ENCODE measurements at places on chromosomes 7 and 10.

DNA sequence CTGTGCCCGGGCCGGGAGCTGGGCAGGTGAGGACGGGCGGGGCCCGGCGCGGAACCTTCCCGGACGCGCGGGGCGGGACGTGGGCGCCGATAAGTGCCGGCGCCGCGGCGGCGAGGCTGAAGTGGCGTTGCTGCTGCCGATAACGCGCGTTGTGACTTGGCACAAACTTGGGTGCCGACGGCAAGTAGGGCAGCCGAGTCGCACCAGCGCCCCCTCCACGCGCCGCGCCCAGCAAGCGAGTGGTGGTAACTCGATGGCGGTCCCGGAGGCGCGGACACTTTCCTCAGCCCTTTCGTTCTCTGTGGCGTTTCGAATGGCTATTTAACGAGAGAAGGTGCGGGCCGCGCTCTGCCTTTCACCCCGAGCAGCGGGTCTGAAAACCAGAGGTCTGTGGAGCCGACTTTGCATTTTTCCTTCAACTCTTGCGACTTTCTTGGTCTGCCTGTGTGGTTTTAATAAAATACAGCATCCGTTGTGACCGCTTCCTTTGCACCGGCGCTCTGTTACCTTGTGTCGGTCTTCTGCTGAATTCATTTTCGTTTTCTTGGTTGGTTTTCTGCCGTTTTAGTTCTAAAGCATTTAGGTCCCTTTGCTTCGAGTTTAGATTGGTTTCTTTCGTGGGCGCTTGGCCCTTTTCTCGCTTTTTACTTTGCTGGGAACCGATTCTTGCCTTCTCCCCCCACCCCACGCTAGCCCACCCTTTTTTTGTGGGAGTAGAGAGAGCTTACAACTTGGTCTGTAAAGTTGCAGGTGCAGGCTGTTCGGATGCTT, 701 bp downstream of the STK17A start:
- peak; percentile 58 for DNase-seq

DNA sequence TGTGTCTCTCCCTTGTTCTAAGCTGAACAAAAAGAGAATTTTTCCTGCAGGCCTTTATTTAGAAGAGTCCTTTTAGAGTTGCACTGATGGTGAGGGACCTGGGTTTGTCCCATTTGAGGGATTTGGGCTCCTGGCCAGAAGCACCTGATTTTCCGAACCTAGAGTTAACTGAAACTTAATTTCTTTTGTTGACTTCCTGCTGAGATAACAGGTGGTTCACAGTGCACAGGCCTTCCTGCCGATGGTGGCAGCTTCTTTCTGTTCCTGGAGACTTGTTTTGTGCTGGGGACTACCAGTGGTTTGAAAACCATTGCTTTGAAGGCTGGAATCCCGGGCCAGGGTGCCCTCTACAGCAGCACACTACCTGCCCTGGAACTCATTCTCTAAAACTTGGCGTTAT, 99.2 kb downstream of the SUGCT start:
- no peak for DNase-seq

- no peak for DNase-seq
Measured at GRCh38 chr7:102841290-102841689, 71.5 kb upstream of the LRRC17 start.

- peak; percentile 97 for DNase-seq
Measured at GRCh38 chr10:84424731-84425167, 96.4 kb downstream of the CCSER2 start.

DNA sequence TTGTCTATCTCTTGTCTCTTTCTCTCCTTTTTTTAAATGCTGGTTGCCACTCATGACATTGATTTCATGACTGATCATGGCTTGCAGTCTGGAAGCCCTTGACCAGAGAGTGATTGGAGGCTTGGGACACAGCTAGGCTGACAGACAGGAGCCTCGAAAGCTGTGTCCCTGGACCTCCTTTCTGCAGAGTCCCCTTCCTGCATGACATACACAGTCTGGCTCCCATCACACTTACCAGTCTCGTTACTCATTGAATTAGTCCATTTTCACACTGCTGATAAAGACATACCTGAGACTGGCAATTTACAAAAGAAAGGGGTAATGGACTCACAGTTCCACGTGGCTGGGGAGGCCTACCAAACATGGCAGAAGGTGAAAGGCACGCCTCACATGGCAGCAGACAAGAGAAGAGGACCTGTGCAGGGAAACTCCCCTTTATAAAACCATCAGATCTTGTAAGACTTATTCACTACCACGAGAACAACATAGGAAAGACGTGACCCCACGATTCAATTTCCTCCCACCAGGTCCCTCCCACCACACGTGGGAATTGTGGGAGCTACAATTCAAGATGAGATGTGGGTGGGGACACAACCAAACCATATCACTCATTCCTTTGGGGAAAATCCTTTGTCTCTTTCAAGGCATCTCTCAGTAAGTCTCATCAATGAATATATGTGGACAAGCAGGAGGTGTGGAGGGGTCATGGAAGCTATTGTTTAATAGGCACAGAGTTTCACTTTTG, 102.3 kb downstream of the TBXAS1 start:
- no peak for DNase-seq

- no peak for DNase-seq
Measured at GRCh38 chr7:139180700-139181311, 50.2 kb upstream of the UBN2 start.

GRCh38 chr7:82998436-82998835, 164.2 kb downstream of the PCLO start:
- DNase-seq = no peak

DNA sequence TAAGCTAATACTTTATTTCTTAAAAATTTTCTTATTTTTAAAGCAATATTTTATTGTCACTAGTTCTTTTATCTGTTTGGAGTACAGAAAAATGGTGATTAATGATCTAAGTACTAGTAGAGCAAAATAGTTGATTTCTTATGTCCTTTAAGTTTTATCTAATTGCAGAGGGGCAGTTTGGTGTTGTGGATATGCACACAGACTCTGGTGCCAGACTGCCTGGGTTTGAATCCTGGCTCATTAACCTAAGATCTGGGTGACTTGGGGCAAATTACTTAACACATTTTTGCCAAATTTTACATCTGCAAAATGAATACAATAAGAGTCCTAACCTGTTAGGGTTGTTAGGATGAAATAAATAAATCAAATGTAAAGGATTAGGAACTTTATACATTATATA, 10.7 kb upstream of the PRPS1L1 start:
- DNase-seq = no peak

DNA sequence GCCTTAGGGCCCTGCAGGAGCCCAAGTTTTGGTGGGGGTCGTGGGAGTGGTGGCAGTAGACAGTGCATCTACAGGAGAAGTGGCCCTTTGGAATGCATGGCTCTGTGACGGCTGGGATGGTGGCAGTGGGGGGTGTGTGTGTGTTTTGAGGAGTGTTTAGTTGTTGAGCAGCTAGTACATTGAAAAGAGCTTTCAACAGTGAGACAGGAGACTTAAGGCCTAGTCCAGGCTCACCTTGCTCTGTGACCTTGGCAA, 27.1 kb downstream of the ZNF775 start:
- DNase-seq = no peak

GRCh38 chr7:47520406-47520805, 61.5 kb downstream of the TNS3 start:
- DNase-seq = peak; percentile 99

DNA sequence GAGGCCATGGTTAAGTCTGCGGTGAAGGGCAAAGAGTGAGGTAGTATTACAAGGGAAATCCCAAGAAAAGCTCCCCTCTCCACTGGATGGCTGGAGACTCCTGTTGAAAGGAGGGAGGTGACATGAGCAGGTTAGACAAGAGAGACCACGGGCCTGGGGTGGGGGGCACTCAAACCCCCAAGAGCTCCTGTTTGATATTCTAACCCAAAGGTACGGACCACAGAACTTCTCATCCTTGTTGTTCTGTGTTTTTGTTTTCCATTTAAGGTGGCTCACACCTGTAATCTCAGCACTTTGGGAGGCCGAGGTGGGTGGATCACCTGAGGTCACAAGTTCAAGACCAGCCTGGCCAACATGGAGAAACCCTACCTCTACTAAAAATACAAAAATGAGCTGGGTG, 11.6 kb downstream of the VSTM4 start:
- DNase-seq = no peak

GRCh38 chr7:118082506-118082905, 101.5 kb upstream of the LSM8 start:
- DNase-seq = no peak

DNA sequence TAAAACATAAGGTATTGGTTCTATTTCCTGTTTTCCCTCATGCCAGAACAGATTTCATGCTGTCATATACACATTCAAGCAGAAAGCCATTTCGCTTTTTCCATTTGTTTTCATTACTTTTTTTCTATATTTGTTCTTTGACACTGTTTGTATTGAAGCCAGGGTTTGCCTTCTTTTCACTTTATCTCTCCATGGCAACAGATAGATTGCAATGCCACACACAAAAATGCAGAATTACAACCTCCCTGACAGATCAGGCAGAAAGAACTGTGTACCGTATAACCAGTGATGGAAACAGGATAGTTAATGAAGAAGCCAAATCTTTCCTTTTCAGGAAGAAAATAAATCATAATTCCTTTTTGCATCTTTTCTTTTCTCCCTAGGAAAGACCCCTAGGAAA, 103.0 kb upstream of the PCGF5 start:
- DNase-seq = no peak
